ENCODE measurements at places on chromosomes 7 and 10. TPM values are rescaled to one million over a fixed set of nuclear protein-coding genes. Genes with fewer than 3 reads are reported as not detected.

GRCh38 chr7:123338688-123339087 lies 138.9 kb upstream of the SLC13A1 start:
- no peak for DNase-seq

- DNase-seq: peak; percentile 47
Measured at GRCh38 chr7:121000081-121000983, 11.8 kb downstream of the CPED1 start.

DNA sequence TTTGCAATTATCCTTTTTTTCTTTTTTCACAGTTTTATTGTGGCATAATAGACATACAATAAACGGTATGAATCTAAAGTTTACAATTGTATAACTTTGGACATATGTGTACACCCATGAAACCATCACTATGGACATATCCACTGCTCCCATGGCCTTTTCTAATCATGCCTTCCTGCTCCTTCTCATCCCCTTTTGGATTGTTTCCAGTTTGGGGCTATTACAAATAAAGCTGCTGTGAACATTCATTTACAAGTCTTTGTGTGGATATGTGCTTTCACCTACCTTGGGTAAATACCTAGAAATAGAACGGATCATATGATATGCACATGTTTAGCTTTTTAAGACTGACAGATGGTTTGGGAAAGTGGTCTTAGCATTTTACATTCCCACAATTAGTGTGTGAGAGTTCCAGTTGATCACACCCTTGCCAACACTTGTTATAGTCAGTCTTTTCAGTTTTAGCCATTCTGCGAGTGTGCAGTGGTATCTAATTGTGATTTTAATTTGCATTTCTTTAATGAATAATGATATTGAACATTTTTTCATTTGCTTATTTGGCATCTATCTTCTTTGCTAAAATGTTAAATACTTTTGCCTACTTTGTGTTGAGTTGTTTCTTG lies 120.9 kb upstream of the KAT6B start:
- DNase-seq: no peak

DNA sequence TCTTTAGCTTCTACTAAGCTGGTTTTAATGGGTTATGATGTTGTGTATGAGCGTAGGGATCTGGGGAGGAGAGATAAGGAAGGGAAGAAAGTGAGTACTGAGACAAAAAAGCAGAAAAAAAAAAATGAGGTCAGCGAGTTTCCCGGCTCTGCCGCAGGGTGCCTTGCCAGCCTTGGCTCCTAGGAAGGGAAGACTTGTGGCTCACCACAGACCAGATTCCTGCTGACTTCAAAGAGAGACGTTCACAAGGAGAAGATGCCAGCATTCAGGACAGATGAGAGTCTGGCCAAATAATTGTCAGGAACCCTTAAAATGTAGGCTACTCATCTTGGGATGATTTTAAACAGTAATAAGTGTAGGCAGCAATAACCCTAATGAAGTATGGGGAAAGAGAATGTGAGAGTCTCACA lies 11.4 kb upstream of the FAS start:
- peak; percentile 90 for DNase-seq

- DNase-seq: no peak
Measured at GRCh38 chr10:12259988-12260387, 64.0 kb downstream of the CDC123 start.

DNA sequence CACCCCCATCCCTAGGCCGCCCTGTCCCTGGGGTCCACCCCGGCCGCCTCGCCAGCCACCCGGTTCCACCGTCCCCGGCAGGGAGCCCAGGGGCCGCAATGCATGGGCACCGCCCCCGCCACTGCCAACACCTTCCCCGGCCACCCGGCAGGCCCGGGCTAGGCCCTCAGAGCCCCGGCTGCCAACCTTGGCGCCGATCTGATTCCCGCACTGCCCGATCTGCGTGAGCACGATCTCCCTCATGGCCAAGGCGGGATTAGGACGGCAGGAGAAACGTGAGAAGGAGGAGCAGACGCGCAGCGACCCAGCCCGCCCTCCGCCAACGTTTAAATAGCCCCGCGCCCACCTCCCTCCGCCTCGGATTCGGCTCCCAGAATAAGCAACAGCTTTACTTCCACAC lies at the start of gene TUBB8:
Gene TUBB8 (minus strand): TSS at position 301 of the 400 bp plus-strand sequence. CDS start 58 bp downstream, at position 243.
- no peak for DNase-seq

DNA sequence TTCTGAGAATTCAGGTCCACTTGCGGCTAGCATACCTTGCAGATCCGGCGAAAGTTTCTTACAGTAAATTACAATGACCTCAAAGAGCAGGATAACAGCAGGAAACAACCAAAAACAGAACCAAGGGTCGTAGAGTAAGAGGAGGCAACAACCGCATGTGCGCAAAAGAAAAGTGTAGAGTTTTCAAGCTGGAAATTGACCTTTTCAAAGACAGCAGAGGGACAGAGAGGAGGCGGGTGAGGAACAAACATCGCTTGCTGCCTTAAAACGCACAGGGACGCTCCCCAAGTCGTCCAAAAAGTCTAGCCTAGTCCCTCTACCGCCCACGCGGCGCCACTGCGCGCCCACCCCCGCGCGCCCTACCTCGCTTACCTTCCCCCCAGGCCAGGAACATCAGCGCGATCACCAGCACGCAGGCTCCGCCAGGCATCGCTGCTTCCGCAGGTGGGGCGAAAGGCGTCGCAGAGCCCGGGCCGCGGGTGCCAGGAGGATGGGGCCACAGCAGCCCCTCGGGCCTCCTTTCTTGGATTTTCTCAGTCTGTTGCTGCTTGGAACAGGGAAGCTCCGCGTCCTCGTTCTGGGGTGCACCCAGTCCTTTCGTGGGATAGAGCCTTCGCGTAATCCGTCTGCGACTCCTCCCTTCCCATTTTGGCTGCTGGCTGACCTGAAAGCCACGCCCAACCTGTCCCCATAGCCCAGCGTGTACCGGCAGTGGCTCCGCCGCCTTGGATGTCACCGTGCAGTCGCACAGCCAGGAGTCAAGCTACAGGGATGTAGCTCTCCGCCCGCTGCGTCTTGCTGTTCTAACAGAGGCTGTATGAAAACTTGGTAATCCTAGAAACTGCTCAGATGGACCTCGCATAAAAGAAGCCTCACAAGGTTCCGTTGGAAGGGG lies at the start of gene VWDE:
Gene VWDE (minus strand): TSS at position 579 of the 895 bp plus-strand sequence. CDS start 149 bp downstream, at position 430.
- DNase-seq: peak; percentile 18

Gene GNB2
- 92.6 TPM for total RNA-seq

Gene NUTM2E
- not detected for total RNA-seq

Measured in HT1080 (cell line).